ENCODE measurements at places on chromosomes 7 and 10.

- no peak for DNase-seq
Measured at GRCh38 chr10:30786131-30786530, 156.6 kb upstream of the LYZL2 start.

DNA sequence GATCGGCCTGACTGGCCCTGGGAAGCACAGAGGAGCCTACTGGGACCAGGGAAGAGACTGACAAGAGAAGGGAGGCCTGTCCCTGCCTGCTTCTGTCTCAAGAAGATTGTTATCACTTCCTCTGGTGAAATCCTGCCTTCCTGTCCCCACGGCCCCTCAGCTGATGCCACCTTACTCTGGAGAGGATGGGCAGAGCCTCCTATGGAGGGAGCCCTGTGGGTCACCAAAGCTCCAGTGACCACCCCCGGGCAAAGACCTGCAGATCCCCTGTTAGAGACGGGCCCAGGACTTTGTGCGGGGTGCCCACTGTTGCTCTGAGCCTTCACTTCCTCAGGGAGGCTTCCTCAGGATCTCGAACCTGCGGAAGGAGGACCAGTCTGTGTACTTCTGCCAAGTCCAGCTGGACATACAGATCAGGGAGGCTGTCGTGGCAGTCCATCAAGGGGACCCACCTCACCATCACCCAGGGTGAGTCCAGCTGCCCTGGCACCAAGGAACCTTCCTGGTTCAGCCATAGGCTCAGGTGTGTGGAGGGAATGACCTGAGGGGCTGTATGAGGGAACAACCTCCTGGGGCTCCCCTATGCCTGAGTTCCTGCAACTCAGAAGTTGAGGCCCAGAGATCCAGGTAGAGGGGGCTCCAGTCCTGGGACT, 1.4 kb upstream of the PILRB start:
- no peak for DNase-seq

DNA sequence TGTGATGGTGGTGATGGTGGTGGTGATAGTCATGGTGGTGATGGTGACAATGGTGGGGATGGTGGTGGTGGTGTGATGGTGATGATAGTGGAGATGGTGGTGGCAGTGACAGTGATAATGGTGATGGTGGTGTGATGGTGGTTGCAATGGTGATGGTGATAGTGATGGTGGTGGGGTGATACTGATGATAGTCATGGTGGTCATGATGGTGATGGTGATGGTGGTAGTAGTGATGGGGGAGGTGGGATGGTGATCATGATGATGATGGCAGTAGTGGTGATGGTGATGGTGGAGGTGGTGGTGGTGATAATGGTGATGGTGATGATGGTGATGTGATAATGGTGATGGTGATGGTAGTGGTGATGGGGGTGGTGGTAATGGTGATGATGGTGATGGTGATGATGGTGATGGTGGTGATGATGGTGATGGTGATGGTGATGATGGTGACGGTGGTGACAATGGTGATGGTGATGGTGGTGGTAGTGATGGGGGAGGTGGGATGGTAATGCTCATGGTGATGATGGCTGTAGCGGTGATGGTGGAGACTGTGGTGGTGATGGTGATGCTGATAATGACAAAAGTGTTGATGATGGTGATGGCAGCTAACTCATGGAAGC, 4.7 kb upstream of the PWWP2B start:
- no peak for DNase-seq

DNA sequence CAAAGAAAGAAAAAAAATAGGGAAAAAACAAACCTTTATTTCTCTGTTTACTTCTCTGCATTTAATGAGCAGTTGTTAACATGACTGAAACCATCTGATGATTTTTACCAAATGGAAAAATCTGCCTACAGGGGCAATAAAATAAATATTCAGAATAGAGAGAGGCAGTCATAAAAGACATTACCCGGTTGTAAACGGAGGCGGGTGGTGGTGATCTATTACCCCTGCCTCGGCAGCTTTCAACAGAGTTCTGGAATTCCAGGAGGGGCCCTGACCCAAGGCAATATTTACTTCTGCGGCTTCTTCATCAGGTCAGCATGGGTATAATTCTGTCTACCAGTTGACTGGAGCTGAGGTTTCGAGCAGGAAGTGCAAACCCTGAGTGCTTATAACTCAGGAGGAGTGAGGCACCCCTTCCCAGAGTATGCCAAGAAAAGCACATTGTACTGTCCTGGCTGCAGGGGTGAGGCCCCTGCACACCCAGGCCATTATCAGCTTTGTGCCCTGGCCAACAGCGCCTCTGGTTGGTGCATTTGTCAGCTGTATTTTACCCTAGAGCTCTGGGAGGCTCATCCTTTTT, 8.2 kb upstream of the CXCL12 start:
- no peak for DNase-seq

- no peak for DNase-seq
Measured at GRCh38 chr7:8536431-8536830, 103.0 kb downstream of the NXPH1 start.

DNA sequence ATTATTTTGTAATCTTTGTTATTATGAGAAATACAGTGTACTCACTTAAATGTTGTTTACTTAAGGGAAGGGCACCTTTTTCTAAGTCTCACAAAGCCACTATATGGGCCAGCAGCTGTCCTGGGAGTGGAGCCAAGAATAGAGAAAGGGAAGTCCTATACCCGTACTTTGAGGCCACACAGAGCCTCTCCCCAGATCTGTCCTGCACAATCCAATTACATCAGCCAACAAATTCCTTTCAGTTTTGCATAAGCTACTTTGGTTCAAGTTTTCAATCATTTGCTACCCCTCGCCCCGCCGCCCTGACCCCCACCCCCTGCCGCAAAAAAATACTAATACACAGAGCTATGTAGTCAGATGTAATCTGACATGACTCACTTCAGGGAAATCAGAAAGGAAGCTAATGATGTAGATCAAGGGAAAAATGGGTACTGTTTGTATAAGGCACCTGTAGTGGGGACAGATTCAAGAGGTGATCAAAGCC, 297.4 kb upstream of the NEBL start:
- DNase-seq: no peak

DNA sequence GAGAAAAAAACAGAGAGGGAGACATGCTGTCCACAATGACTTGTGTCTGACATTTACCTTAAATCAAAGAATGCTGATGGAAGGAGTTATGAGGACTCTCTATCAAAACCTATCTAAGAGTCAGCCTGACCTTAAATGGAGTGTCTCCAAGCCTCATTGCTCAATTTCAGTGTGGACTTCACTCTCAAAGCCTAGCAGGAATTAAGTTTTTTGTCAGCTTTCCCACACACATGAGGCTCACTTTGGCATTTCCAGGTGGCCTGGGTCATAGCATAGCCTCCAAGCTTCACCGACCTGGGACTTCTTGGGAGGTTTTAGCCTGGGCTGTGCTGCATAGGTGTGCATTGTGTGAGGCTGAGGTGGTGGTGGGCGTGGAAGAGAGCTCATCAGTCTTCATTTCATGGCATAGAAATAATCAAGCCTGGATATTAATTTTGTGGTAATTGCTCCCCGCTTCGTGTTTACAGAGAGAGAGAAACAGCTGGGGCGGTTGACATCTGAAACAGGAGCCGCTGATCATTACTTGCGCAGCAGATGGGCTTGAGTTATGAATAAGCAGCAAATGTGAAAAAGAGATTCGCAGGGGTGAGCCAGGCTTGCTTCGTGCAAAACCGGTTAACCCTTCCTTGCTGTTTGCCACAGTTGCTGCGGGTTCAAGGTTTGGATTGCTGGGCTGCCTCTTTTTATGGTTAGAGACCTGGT, 647.8 kb downstream of the INHBA start:
- DNase-seq: no peak

DNA sequence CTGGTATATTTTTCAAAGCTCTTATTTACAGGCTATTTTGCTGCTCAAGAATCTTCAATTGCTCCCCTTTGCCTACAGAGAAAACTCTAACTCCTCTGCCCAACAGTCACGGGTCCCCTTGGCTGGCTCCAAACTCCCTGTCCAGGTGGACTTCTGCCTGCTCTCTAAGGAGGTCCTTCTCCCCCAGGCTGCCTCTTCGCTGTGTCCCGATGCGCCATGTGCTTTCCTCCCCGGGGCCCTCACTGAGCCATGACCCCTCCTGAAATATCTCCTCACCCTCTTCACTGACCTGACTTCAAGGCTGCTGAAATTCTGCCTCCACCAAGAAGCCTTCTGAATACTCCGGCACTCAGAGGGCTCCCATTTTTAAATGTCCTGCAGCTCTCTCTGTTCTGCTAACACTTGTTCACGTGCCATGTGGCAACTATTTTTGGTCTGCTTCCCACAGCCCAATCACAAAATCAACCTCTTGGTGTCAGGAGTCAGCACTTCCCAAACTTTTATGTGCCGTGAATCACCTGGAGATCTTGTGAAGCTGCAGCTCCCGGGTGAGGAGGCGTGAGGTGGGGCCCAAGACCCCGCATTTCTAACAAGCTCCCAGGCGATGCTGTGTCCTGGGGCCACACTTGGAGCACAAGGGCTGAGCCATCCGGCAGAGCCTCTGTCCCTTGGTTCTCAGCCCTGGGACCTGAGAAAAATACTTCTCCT, 85.7 kb upstream of the COL13A1 start:
- no peak for DNase-seq

DNA sequence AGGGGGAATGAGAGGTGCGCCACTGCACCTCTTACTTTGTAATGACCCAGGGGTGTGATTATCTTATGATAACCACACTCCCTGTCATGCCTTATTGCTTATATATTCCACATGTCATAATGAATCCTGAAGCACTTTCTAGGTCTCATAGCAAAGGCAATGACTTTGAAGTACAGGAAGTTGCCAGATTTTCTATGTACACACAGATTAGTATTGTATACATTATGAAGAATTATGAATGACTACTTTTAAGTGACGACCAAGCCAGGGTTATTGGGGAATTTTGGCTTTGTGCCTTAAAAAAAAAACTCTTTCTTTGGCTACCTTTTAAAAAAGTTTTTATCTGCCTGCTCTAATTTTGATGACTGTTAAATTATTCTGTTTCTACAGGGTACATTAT, 269.6 kb downstream of the MDFIC start:
- no peak for DNase-seq

GRCh38 chr10:77458986-77459590, 178.5 kb downstream of the KCNMA1 start:
- DNase-seq: no peak

GRCh38 chr10:50936335-50936734, 50.9 kb upstream of the A1CF start:
- no peak for DNase-seq

DNA sequence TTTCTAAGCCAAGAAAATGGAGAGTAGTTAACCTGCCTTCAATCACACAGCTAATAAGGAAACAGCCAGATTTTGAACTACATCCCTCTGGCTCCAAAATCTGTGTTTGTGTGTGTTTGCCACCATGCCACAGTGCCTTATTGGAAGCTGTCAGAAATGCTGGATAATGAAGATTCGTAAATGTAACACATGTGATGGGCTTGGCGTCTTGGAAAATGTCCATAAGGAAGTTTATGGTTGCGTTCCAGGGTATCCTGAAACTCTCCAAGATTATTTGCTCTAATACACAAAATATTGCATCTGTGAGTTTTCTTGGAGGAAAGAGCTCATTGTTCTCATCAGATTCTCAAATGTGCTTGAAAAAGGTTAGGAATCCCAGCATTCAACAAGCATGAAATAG, 22.7 kb downstream of the MYOF start:
- DNase-seq: no peak

DNA sequence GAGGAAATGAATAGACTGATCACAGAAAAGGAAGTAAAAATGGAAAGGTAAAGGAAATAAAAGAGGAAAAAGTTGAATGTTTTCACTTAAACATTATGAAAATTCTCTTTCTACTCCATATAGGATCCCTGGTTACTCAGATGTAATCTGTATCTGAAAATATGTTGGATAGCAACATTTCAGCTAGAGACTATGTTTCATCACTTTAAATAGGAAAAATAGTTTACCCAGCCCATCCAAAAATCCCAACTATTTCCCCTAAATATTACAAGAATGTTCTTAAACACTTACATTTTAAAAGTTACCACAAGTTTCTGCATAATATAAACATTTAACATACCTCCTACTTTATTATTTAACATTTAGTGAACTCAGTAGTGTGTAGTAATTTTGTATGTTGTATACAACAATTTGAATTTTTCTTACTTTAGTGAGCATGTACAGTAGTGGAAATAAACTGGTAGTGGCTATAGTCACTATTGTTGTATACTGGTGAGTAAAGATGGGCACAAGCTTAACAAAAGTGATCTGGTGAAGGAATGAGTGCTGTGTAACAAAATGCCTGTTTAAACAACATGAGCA, 27.1 kb downstream of the SLF2 start:
- no peak for DNase-seq

GRCh38 chr10:89280508-89280907, 21.3 kb upstream of the IFIT2 start:
- DNase-seq: no peak

DNA sequence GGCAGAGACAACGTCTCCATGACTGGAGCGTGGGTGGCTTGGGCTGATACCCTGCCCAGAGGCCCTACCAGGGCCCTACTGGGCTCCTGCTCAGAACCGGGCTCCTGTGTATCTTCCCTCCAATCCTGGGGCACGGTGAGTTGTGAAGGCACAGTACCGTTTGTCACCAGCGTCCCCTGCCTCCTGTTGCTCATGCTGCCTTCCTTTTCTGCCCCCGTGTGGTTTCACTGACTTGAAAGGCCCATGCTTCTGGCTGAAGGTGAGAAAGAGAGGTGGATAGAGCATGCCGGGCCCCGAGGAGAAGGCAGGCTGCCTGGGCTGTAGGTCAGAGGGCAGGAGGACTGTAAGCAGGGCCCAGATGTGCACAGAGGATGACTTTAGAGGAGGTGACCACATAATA, 9.1 kb upstream of the DMBT1 start:
- peak; percentile 16 for DNase-seq

GRCh38 chr7:55099821-55100543, 81.2 kb downstream of the EGFR start:
- DNase-seq: no peak

DNA sequence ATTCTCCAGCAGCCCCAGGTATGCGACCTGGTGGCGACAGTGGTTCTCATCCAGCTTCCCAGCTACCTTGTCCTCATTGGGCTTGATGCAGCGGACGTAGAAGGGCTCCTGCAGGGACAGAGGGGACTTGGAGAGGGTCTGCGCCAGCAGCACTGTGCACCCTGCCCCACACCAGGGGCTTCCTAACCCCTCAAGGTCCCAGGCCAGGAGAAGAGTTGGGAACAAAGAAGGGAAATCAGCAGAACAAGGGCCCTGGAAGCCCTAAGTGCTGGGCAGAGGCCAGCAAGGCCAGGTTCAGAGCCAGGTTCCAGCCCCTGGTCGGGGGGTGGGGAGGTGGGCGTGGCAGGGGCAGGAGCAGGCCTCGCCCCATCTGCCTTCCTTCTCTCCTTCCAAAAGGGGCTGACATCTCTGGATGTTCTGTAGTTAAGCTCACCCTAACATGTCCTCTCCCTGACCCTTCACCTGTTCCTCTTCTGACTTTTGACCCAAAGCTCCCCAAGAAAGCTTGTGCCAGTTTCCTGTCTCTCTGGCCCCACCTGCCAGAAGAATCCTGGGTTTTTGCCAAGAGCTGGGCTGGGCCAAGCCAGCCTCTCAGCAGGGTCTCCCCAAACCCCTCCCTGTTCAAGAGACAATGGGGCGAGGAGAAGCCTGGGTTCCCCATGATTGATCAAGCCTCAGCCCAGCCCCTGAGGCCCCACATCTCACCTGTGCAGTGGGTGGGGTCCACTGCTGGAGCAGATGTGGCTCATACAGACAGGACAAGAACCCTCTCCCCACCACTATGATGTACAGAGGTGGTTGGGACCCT, 11.9 kb downstream of the MYO1G start:
- no peak for DNase-seq

Measured in activated CD4-positive, alpha-beta T cell treated with anti-CD3 and anti-CD28 coated beads, Interleukin-2, amount 50 U/mL, for 1 hour (primary cell).